ENCODE measurements at places on chromosomes 7 and 10. TPM values are rescaled to one million over a fixed set of nuclear protein-coding genes. Genes with fewer than 3 reads are reported as not detected.
A peak's percentile ranks its signal among the peaks of the same experiment; 100 is the strongest.

MYH16 gene
- not detected for total RNA-seq

GRCh38 chr7:78261302-78261701 lies 462.7 kb downstream of the PHTF2 start:
- DNase-seq: no peak

- no peak for DNase-seq
Measured at GRCh38 chr7:157567666-157568065, 230.9 kb downstream of the DNAJB6 start.

PNLIP gene
- not detected for total RNA-seq

HECTD2 gene
- 9.6 TPM for total RNA-seq

- DNase-seq: no peak
Measured at GRCh38 chr10:43110338-43111071, 27.7 kb upstream of the CSGALNACT2 start.

GRCh38 chr7:100544967-100545359 lies 6.0 kb downstream of the AGFG2 start:
- no peak for DNase-seq

DNA sequence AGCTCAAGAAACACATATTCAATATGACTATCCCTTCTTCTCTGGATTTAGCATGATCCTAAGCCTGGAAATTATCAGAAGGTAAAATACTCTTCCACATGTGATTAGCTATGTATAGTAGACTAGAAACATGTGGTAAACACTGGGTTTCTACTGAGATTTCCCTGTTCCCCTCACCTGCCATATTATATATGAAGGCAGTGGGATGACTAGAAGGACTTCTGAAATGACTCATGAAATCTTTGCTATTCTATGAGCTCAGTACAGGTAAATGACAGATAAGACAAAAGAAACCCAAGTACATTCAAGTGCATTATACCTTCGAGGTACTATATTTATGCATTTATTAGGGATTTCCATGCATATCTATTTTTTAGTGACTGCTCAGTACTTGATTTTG lies 152.9 kb downstream of the DNAJB9 start:
- DNase-seq: no peak

- no peak for DNase-seq
Measured at GRCh38 chr7:141045126-141045841, 28.6 kb upstream of the TMEM178B start.

LIPM gene
- total RNA-seq: not detected

- no peak for DNase-seq
Measured at GRCh38 chr10:94288361-94289101, 74.2 kb downstream of the NOC3L start.

- DNase-seq: peak; percentile 94
Measured at GRCh38 chr10:72272689-72273409, 875 bp upstream of the DDIT4 start.

DYDC2 gene
- not detected for total RNA-seq

UCN3 gene
- total RNA-seq: not detected

SEC23IP gene
- total RNA-seq: 32.2 TPM

DNA sequence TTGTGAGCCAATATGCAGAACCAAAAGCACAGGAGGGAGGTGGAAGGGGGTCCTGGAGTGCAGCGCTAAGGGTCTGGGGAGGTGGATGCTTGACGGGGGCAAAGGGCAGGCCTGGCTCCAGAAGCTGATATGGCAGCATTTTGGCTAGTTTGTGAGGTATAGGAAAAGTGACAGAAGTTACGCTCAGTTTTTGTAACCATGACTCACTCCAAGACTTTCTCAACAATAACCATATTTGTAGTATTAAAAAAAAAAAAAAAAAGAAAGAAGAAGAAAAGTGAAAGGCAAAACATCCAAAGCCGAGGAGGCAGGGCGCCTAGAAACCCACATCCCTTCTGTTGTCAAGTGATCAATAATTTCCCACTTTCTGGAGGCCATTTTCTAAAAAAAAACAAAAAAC lies 92.3 kb downstream of the RNF216 start:
- no peak for DNase-seq

DNA sequence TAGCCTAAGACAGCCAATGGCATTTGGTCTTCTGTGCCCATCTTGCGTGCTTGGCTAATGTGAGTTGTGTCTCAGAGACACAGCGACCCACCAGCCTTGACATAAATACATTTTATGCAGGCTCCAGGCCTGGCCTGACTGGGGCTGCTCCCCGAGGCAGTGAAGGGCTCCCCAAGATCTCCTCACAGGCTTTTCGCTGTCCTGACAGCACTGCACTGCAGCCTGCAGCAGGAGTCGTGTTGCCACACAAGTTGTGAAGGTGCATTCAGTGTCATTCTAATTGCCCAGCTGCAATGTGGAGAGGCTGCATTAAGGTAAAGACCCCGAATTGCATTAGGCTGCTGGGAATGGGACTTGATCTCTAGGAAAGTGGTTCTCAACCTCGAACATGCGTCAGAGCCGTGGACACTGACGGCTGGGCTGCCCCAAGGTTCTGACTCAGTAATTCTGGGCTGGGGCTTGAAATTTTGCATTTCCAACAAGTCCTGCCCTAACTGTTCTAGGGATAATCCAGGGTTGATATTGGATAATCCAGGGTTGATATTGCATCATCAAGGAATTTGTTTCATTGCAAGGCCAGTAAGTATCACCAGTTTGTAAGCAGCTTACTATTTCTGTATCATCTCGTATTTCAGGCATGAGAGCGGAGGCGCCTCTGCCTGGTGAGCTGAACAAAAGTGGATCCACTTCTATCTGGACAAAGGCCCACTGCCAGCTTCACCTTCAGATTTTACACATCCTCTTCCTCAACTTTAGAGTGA lies 108.7 kb upstream of the INSIG1 start:
- no peak for DNase-seq

DNA sequence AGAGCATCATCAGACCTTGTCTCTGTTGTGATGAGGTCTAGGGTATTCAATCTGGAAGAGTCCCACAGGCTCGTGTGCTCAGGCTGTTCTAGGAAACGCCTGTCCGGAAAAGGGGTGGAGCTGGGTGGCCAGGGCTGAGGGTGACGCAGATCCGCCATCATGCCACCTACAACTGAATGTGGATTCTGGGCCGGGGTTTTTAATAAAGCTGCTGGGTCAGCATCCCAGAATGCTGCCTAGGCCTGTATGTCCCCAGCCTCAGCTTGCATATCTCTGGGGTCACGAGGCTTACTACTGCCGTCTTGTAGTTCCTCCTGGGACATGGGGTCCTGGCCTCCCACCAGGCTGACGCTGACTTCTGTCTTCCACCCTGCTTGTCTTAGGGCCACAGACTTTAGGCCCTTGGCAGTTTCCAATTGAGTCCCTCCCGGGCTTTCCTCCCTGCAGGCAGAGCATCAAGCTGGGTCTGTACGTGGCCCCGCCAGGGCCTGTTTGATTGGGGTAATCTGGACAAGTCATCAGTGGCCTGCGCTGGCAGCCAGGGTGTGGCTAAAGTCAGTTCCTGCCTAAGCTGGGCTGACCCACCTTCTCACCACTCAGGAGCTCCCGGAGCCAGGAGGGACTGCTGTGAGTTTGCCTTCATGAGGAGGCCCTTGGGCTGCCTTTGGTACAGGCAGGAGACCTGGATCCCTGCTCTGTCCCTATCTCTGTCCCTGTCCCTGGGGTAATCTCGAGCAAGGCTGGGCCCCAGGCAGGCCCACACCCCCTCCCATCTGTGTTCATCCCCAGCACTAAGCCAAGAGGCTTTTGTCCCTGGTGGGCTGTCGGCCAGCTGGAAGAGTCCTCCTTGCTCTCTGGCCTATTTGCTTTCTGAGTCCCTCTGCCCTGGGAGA lies 79.9 kb downstream of the ZMIZ1 start:
- DNase-seq: peak; percentile 84

DNA sequence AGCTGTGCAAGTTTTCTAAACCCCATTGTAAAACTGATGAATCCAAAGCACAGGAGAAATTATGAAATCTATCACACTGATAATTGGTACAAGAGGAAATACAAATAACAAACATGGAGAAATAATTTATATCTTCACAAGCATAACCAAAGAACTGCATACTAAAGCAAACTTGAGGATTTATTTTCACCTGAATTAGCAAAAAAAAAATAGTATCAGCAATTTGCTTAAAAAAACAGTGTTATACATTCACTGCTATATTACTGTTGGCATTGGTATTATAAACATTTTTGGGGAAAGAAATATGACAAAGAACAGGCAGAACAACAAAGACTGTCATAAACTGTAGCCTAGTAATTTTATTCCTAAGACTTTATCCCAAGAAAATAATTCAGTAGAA lies 230.8 kb upstream of the NRP1 start:
- no peak for DNase-seq

DNA sequence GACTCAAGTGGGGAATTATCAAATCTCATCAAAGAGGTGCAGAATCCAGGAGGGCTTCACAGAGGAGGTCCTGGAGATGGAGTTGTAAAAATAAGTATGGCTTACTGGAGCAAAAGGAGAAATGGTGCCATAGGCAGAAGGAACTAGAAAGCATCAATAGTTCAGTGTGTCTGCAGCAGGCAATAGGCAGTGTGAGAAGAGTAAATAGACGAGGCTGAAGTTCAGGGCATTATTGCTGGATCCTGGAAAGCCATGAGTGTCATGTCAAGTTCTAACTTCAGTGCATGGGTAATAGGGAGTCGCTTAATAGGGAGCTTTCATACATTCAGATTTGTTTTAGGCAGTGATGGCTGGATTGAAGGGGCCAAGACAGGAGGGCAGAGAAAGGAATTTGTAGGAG lies 39.3 kb downstream of the CYP26A1 start:
- no peak for DNase-seq

GRCh38 chr7:148543-148931 lies 43.8 kb upstream of the FAM20C start:
- no peak for DNase-seq

DNA sequence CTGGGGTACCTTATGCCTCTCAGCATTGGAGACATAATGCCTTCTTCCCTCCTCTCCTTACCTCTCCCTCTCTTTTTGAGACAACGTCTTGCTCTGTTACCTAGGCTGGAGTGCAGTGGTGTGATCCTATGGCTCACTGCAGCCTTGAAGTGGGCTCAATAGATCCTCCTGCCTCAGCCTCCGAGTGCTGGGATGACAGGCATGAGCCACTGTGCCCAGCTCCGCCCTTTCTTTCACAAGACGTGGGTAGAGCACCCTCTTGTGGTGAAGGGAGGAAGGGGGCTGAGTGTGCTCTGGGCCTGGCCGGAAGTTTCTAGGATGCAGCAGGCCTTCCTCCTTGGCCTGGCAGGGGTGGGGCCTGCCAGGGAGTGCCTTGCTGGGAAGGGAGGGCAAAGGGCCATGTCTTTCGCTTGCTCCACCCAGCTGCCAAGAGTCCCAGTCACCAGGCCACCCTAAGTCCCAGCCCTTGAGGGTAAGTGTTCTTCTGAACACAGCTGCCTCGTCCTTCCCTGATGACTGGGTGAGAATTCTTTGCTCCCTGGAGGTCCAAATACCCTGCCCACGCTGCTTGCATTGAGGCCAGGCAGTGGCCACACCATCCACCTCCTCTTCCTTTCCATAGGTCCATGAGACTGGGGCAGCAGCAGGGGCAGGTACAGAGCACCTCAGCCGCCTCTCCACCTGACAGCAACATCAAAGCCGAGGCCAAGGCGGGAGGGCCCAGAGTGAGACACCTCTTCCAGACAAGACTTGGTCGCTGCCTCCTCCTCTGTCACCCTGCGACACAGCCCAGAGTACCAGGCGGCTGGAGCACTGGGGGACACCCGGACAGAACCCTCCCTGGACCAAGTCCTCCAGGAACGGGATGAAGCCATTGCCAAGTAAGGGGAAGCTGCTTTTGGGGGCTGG lies 3.7 kb downstream of the ABHD11 start:
- DNase-seq: peak; percentile 73

DNA sequence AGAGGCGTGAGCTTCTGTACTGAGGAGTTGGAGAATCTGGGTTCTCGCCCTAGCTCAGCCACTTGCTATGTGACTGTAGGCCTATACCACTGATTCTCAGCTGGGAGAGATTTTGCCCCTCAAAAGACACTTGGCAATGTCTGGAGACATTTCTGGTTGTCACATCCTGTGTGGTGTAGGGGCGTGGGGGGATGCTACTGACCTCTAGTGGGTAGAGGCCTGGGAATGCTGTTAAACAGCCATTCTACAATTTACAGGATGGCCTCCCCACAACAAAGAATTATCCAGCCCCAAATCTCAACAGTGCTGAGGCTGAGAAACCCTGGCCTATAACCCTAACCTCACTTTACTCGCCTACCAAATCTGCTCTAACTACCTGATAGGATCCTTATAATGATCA lies 58.8 kb upstream of the GAD2 start:
- no peak for DNase-seq

DNA sequence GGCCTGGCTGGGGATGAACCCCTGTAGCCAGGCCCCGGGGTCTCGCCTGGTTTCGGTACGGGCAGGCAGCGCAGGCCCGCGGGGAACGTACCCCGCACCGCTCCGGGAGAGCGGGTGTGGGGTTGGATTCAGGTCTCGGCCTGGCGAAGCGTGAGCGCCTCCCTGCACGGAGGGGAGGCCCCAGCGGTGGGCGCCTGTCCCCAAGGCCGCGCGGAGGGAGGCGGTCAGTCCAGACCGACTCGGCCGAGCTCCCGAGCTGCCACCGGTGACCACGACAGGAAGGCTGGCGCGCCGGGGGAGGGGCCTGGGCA lies 378 bp upstream of the INPP5F start:
- DNase-seq: no peak

GRCh38 chr7:44949303-44949702 lies 29.5 kb downstream of the MYO1G start:
- DNase-seq: no peak

NKX6-2 gene
- not detected for total RNA-seq

GPR141 gene
- 0.56 TPM for total RNA-seq

GDF10 gene
- 1.4 TPM for total RNA-seq

DNA sequence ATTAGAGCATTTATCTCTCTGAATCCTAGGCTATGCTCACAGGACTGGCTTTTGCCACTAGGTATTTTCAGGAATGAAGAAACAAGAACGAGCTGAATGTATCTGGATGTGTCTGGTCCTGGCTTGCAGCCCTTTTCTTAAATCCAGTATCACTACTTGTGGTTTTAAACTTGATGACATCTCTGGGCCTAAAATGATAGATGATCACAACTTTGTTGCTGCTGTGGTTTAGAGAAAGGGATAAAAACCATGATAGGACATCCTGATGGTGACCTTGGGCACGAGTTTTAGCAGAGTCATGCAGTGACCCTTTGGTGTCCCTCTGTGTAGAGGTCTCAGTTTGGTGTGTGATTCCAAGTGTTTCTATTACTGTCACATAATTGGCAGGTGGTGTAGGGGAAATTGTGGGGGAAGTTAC lies 31.7 kb upstream of the SEMA3C start:
- no peak for DNase-seq

All from left cardiac atrium (tissue), 4 donors.